NCI-H1436 treated with DMSO at 0.1 percent for 48 hours (cell line): ENCODE measurements at places on chromosomes 4 and X.

GRCh38 chr4:170170861-170171260 is 81.1 kb upstream of the AADAT start:
- no peak for DNase-seq

DNA sequence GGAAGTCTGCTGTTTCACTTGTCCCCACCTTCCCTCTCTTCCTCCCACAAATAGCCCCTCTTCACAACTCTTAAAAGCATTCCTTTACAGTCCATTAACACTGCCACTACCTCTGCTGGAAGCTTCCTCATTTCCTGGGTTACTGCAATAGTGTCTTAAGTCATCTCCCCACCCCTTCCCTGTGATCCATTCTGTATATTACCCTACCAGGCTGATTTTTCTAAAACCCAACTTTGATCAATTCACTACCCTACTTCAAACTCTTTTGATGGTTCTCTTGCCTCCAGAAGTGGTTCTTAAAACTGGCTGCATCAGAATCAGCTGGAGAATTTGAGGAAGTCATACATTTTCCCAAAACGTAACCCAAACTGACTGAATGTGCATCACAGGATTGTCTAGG is 8.8 kb upstream of the XIAP start:
- DNase-seq = no peak

DNA sequence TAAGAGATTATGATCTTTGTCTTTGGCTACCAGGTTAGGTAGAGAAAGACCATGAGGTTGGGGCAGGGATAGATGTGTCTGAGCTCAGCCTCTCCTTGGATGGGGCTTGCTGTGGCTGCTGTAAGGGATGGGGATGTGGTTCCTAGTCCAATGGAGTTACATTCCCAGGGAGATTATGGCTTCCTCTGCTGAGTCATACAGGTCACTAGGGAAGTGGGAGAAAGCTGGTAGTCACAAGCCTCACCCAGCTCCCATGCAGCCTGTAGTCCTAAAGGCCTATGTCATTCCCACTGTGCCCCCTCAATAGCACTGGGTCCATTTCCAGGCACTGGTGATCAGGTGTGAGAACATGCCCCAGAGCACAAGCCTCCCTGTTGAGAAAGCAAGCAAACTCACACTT is 70.6 kb upstream of the CENPE start:
- no peak for DNase-seq

DNA sequence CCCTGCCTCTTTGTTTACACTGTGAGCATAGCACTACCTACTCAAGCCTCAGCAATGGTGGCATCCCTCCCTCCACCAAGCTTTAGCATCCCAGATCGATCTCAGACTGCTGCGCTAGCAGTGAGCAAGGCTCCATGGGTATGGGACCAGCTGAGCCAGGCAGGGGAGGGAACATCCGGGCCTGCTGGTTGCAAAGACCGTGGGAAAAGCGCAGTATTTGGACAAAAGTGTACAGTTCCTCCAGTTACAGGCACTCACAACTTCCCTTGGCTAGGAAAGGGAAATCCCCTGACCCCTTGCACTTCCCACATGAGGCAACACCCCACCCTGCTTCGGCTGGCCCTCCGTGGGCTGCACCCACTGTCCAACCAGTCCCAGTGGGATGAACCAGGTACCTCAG is 26.5 kb downstream of the EGF start:
- DNase-seq = no peak

- no peak for DNase-seq
These were observed 3.8 kb upstream of the TBL1X start for GRCh38 chrX:9461087-9461486.

DNA sequence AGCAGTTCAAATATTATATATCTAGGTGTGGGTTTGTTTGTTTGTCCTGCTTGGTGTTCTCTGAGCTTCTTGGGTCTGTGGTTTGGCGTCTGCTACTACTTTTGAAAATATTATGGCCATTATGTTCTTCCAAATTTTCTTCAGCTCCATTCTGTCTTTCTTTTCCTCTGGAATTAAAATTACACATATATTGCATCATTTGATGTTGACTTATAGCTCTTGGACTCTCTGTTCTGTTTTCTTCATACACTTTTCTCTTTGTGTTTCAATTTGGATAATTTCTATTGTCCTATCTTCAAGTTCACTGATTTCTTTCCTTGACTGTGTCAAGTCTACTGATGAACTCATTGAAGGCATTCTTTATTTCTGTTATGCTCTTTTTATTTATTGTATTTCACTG is 65.2 kb upstream of the ZNF81 start:
- no peak for DNase-seq

DNA sequence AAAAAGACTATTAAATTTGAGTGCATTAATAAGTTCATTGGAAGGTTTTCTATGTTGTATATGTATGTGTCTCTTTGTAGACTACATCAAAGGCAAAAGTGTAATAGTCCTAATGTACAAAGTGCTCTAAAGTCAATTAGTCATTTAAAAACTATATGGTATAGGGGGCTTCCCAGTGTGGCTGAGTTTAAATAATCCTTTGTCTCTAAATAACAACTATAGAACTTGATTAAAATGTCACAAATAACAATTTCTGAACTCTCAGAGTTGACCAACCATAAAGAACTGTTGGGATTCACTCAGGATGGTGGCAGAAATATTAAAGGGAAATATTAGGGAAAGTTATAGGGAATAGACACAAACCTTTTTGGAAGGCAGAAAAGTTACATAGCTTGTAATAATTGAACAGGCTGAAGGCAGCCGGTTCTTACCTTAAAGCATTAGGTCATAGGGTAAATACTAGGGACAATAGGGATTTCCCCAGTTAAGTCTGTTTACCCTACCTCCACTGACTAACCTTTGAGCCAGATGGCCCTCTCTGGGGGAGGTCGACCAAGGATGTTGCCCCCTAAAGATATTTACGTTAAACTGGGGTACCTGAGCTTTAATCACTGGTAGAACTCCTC is 1054.2 kb downstream of the ARAP2 start:
- DNase-seq = no peak
